ENCODE measurements at places on chromosomes 2 and 18. TPM values are rescaled to one million over a fixed set of nuclear protein-coding genes. Genes with fewer than 3 reads are reported as not detected.

Gene KHK
- 0.50 TPM for total RNA-seq

Gene TMEM198
- total RNA-seq: 2.3 TPM

Gene ELOA2
- not detected for total RNA-seq

Gene IL18RAP
- total RNA-seq: not detected

Gene CYTIP
- not detected for total RNA-seq

Gene KIF1A
- not detected for total RNA-seq

Gene MTCL1
- 80.1 TPM for total RNA-seq

Gene IL1B
- 0.15 TPM for total RNA-seq

Gene TMBIM1
- 111 TPM for total RNA-seq
